Activated naive CD4-positive, alpha-beta T cell treated with anti-CD3 and anti-CD28 coated beads, Interleukin-2, amount 50 U/mL, for 72 hours (primary cell): ENCODE measurements at places on chromosomes 1 and 21.

DNA sequence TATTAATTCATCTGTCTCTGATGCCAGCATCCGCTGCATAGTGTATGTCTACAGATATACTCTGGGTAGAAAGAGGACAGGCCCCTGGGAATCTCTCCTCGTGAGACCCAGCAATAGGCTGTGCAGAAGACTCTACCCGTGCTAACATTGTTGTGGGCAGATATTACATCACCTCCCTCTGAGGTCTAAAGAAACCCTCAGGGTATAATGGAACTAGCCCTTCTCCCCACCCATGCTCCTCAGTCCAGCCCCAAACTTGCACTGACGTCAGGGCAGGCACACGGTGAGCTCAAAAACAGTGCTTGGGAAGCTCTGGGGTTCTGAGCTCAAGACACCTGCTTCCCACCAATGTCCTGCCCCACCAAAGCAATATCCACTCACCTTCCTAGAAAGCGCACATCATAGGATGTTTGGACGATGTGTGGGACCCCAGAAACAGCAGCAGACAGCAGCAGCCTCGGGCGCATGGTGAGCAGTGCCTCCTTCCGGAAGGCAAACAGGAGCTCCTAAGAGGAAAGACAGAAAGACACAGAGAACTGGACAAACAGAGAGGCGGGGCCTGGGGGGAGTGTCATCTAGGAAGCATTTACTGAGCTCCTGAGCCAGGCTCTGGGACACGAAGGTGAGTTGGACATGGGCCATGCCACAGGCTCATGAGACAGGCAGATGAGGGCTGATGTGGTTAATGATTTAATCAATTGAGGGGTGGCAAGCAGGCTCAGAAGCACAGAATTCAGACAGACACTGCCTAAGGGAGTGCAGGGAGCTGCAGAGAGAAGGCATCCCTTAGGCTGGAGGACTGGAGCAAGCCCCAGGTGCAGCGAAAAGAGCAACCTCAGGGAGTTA, 4.8 kb downstream of the OVGP1 start:
- DNase-seq, result no peak

DNA sequence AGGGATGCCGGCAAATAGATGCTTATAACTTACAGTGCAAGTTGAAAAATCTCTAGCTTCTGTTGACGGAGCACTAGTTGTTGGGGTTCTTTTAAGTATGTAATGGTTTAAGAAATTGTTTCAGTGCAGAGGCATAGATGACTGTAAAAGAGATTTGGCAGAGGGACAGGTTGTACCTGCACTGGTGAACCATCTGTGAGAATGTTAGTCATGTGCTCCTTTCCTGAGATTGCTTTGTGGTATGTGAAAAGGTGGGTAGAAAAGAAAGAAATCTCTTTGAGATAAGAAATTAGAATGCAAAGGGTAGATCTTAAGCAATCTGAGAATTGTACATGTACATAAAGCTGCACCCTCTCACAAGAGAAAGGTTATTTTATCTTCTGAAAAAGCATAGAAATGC, 19.4 kb downstream of the ZBTB37 start:
- DNase-seq, result no peak

DNA sequence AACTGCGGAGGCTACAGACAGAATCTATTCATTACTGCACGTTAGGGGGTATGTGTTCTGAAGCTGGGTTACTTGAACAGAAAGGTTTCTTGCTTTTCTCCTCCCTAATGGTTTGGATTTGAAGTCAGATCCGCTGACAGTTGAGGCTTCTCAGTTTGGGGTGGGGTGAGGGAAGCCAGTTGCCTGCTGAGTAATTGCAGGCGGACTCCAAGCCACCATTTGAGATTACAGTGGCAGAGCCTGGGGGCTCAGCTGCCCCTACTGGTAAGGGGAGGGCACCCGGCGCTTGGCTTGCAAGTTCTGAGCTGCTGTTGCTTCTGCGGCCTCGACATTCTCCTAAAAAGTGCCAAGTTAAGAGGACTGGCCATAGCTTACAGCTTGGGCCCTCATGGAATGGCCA, 2.0 kb downstream of the GRHL3 start:
- no peak for DNase-seq

- DNase-seq, result no peak
Measured at GRCh38 chr1:30292451-30292850, 430.9 kb downstream of the MATN1 start.

DNA sequence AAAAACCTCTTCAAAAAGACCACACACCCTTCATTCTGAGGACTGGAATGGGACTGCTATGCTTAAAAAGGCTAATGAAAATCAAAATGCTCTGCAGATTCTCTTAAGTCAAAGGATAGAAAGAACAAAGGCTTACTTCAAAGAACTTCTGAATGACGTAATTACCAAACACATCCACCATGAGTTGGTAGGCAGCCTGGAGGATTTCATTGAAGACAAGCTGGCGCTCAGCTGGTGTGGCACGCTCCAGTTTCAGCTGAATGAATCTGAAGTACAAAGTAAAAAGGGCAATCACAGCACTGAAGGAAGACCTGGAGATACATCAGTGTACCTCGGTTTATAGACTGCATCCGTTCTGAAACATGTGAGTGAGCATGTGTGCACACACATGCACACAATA, 43.5 kb upstream of the SDC3 start:
- DNase-seq, result no peak

- DNase-seq, result no peak
Measured at GRCh38 chr1:248818505-248819374, 7.0 kb downstream of the SH3BP5L start.

GRCh38 chr1:248905662-248906008, 400 bp upstream of the PGBD2 start:
- DNase-seq, result no peak

- DNase-seq, result no peak
Measured at GRCh38 chr1:56550859-56551188, 28.5 kb downstream of the PLPP3 start.

GRCh38 chr1:60111118-60111517, 37.5 kb upstream of the C1orf87 start:
- DNase-seq, result no peak

GRCh38 chr1:201251851-201252430, 31.4 kb upstream of the PKP1 start:
- DNase-seq, result no peak

DNA sequence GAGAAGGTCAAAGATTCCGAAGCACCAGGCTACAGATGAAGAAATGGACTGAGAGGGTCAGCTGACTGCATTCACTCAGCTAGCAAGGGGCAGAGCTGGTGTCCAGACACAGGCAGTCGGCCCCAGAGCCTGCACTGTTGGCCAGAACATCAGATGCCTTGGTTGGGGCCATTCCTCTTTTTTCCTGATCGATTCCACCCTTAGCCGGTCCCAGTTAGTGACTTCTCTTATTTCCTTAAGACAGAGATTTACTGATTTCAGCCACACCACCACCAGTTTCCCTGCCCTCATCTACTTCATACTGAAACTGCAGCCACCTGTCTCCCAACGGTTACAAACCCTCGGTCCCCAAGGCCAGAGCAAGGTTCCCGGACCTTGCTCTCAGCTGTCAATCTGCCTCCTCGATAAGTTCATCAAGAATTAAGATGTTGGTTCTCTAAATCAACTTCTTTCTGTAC, 11.5 kb downstream of the CD58 start:
- no peak for DNase-seq

DNA sequence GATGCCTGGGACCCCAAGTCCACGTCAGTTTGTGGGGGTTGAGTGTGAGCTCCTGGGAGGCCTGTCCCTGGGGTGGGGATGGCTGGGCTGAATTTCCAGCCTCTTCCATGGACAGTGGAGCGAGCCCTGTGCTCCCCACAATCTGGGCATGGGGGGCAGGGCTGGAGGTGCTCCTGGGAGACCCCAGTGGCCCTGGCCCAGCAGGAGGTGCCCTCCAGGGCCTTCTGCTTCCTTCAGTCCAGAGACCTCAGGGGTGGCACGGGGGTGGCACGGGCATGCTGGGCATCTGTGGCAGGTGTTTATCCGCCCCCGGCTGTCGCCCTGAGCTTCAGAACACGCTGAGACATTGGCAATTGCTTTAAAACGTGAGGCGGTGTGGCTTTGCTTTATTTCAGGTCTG, 40.9 kb downstream of the MORN1 start:
- DNase-seq, result no peak

GRCh38 chr1:225607355-225607754, 45.6 kb downstream of the ENAH start:
- no peak for DNase-seq

DNA sequence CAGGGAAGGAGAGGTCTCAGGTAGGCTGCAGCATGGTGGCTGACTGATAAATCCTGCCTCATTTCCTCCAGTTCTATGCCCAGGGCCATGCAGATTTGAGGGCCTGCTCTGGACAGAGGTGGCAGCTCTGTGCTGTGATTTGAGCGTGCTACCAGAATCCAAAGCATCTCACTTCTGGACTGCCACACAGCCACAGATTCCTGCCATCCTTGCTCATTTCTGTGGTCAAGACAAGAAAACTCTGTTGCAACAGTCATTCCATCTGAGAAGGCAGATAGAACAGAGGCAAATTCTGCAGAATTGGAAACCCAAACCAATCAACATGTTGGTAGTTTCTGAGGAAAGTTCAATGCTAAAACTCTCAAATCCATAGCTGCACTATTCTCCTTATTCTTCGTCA, 102.8 kb upstream of the GALNT2 start:
- DNase-seq, result no peak

DNA sequence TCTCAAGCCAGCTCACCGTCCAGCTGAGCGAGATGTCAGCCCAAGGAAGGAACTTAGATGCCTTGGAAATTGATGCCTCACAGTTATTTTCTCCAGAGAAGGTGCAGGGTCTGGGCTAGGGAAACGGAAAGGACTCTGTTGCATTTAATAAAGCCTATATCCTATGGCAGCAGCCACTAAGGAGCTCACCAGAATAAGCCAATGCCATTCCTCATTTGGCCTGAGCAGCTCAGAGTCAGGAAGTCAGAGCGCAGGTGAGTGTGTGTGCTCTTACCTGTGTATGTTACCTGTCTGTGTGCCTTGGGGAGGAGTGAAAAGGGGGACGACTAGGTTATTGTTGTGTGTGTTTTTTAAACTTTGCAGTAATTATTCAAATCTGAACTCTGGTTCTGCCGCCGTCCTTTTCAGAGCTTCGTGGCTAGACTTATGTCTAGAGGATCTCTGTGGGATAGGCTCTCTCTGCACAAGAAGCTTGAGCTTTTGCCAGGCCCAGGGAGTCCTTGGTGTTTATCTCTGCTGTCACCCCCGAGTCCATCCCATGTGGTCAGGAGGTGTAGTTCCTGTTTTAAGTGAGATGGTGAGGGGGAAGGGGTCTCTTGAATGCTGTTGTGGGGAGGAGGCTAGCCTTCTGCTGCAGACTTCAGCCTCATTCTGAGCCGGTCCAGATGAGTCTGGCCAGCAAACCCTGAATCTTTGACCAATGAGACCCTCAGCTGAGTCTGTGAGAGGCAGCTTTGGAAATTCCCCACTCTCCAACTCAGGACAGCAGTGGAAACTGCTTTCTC, 2.4 kb downstream of the TMCC2 start:
- no peak for DNase-seq

- DNase-seq, result no peak
Measured at GRCh38 chr1:53087332-53088285, 25.6 kb downstream of the PODN start.

DNA sequence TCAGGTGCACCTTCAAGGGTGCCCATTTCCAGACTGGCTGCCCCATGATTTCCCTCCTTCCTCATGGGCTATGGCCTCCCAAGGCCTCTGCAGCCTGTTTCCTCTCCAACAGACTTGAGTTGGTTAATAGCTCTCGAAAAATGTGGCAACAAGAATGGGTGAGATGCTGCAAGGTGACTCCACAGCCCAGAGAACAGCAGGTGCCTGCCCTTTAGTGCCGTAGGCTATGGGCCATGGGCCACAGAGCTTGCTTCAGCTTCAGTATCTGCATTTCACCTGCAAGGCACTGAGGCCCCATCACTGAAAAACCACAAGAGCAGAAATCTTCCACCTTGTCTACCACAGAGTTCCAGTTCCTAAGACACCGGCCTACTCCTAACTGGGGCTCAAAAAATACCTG, 122.0 kb downstream of the ETS2 start:
- DNase-seq, result no peak

- DNase-seq, result no peak
Measured at GRCh38 chr1:244444854-244445253, 6.9 kb downstream of the ADSS2 start.

DNA sequence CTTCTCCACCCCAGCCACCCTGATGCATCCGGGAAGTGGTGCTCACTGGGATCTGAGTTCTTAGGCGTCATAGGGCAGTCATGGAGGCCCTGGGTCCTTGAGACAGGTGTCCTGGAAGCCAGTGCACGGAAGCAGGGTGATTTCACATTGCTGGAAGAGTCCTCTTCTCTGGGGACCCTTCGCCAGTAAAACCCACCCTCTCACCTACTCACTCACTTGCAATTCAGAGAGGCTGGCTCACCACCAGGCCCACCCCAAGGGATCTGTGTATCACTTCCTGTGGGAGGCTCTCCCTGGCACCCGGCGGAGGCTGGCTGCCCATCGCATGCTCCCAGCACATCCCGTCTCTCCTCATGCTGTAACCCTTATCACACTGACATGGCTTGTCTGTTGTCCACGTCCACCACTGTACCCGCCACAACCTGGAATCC, 40.2 kb upstream of the EPS8L3 start:
- no peak for DNase-seq

DNA sequence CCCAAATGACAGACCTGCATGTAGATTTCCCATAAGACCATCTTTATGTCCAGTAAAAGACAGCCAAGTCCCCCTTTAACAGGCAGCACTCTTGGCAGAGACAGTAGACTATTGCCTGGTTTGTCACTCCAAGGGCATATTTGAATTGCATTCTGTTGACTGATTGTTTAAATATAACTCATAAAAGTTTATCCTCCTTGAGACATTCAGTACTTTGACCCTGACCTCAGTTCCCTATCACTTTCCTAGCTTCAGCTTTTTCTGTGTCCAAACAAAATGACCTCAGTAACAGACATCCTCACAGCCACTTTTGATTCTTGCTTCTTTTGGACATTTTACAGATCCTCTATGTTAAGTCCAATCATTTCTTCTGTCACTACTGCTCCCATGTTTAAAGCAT, 51.1 kb downstream of the RBM11 start:
- no peak for DNase-seq

- no peak for DNase-seq
Measured at GRCh38 chr1:33443705-33444180, 12.8 kb upstream of the PHC2 start.

GRCh38 chr1:105724286-105724685, 1332.2 kb upstream of the PRMT6 start:
- DNase-seq, result no peak

DNA sequence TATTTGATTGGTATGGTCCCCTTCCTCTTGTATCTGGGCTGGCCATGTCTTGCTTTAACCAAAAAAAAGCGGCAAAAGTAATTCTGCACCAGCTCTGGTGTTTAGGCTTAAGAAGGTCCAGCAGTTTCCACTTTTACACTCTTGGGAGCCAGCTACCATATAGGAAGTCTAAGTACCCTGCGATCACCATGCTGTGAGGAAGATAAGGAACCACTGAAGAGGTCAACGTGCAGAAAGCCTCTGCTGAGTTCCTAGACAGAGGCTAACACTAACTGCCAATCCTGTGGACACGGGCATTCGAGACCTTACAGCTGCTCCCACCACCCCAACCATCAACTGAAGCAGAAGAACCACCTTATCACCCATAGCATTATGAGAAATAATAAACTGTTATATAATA, 331.4 kb downstream of the VAV3 start:
- no peak for DNase-seq

GRCh38 chr21:20646431-20647165, 351.6 kb upstream of the NCAM2 start:
- no peak for DNase-seq

GRCh38 chr1:162172311-162173102, 103.0 kb downstream of the NOS1AP start:
- DNase-seq, result no peak
